ENCODE measurements at places on chromosomes 16 and 17.

- no peak for DNase-seq
These were observed 9.2 kb downstream of the SLC38A10 start for GRCh38 chr17:81285894-81286293.

GRCh38 chr16:73152386-73153125 lies 104.6 kb upstream of the ZFHX3 start:
- no peak for DNase-seq

- no peak for DNase-seq
These were observed 114.7 kb downstream of the BCAS3 start for GRCh38 chr17:60792250-60792898.

GRCh38 chr16:75305364-75306098 lies 54.1 kb upstream of the BCAR1 start:
- DNase-seq, result peak; percentile 100

DNA sequence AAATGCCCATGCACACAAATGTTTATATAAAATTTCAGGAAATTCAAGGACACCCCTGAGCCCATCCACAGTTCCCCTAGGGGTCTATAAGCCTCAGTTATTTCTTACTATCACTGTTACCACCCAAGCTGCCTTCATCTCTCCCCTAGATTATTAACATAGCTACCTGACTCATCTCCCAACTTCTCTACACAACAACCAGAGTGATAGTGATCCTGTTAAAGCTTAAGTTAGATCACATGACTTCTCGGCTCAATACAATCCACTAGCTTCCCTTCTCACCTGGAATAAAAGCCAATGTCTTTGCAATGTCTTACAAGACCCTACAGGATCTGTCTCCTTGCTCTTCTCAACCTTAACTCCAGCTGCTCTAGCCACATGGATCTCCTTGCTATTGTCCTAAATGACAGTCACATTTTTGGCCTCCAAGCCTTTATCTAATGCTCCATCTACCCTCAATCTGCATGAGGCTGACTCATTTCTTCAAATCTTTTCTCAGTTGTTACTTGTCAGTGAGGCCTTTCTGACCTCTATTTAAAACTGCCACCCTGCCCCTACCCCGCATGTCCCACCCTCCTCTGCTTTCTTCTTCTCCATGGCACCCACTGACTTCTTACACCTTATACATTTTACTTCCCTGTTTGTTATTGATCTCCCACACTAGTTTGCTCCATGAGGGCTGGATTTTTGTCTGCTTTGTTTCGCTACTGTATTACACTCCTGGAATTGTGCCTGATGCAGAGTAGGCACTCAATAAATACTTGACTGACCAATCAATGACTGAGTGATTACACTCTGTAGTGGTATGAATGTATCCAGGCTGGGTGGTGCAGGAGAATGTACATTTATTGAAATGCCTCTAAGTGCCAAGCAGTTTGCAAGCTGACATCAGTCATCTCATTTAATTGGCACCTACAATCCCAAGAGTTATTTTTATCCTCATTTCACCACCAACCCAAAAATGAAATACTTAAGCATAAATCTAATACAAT lies 5.2 kb upstream of the LIG3 start:
- DNase-seq, result peak; percentile 8

DNA sequence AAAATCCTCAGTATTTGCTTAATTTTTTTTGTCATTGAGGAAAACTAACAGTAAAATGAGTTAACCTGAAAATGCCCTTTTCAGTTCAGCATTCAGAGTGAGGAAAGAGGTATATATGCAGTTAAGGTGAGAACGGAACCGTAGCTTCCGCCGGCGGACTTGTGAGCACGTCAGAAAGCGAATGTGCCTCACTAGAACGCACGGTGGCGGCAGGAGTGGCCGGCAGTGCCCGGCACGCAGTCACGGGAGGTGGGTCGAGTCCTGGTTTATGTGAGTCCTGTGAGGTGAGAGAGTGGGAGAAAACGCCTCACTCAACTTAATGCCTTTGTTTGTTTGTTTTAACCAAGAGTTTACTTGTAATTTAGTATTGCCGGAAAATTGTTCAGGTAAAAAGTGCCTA lies 6.1 kb downstream of the SEC14L1 start:
- no peak for DNase-seq

GRCh38 chr16:29649588-29650494 lies 13.2 kb upstream of the SPN start:
- DNase-seq, result no peak

- no peak for DNase-seq
These were observed 53.1 kb upstream of the BCO1 start for GRCh38 chr16:81185416-81185815.

DNA sequence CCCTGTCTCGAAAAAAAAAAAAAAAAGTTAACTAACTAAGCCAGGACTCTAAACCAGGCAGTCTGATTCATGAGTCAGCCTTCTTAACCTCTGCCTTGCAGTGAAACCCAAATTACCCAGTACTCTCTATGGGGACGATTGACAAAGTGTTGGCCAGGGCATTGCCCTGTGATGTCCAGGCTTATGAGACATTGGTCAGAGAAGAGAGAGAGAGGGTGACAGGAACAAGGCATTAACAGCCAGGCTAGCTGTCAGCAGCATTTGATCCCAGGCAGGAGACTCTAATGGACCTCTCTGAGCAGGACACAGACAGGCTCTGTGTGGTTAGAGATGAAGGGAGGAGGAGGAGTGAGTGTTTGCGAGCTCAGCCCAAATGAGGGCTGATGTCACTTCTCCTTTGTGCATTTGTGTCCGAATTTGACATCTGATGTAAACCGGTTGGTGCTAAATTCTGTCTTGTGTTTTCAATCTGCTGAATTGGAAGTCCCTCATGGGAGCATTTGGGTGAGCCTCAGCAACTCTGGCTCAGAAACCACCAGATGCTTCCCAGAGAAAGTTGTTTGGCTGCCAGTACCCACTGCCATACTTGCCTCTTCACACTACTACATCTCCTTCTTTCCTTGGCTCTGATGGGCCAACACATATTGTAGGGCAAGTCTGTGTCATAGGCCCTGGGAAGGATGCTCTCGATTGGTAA lies 4.3 kb upstream of the MYL4 start:
- peak; percentile 42 for DNase-seq

GRCh38 chr16:86303787-86304678 lies 206.3 kb upstream of the FOXF1 start:
- no peak for DNase-seq

- peak; percentile 51 for DNase-seq
These were observed 32.4 kb downstream of the XPO6 start for GRCh38 chr16:28179354-28179753.

DNA sequence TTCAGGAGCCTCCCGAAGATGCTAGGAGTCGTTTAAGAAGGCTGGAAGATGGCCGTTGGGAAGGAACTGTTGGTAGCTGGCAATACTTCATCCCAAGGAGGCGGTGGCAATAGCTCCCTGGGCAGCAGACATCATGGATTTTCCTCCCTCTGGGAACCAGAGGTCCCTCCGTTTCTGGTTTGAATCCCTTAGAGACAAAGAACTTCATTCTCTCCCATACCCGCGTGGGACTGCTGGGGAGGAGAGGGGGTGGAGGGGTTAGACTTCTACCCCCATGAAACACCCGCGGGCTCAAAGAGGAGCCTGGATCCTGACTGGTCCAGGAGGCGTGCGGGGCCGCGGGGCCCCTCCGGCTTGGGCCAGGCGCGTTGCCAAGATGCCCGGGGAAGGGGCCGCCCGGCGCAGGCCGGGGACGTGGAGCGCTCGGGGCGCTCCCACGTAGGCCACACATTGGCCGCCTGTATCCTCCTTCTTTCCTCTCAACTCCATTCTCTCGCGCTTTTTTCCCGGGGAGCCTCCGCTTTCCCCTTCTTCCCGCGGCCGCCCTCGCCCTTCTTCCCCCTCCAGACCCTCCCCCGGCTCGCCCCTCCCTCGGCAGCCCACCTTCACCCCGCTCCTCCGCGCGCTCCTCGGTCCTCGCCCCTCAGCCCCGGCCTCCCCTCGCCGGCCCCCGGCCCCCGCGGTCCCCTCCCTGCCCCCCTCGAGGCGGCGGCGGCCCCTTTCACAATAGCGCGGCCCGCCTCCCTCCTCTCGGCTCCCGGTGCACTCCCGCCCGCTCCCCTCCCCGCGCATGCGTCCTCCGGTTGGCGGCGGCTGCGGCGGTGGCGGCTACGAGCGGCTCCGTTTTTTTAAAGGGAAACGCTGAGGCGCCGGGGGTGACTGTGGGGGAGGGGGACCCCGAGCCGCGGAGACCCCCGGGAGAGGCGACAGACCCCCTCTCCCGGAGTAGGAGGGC lies at the start of gene MSL1:
TSS of gene MSL1 (plus strand) at position 791 of the 955 bp plus-strand sequence. CDS start 642 bp downstream, outside the sequence.
- DNase-seq, result peak; percentile 83

- peak; percentile 81 for DNase-seq
These were observed 12.3 kb upstream of the MYCBPAP start for GRCh38 chr17:50495918-50496317.

DNA sequence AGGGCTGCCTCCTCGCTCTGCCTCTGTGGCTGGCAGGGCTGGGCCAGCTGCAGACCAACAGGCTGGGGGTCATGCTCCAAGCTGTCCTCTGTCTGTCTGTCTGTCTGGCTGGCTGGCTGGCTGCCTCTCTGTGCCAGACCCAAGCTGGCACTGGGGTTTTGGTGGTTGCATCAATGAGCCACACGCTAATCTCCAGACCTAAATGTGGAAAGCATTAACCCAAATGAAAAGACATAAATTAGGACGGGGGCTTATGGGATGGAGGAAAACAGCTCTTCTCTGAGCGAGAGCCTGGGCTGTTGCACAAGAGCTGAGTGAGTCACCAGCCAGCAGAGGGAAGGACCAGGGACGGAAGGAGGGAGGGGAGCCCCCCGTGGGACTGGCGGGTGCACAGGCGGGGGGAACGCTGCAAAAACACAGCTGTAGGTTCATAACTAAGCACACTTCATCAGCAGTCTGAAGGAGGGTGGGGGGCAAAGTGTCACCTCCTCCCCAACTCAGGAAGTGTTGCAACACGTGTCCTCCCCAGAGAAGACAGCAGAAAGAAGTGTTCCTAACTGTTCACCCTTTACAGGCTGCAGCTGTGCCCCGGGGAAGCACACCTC lies 83.4 kb downstream of the GAS7 start:
- DNase-seq, result peak; percentile 65

GRCh38 chr17:36921095-36921851 lies 16.0 kb upstream of the LHX1 start:
- DNase-seq, result peak; percentile 83

DNA sequence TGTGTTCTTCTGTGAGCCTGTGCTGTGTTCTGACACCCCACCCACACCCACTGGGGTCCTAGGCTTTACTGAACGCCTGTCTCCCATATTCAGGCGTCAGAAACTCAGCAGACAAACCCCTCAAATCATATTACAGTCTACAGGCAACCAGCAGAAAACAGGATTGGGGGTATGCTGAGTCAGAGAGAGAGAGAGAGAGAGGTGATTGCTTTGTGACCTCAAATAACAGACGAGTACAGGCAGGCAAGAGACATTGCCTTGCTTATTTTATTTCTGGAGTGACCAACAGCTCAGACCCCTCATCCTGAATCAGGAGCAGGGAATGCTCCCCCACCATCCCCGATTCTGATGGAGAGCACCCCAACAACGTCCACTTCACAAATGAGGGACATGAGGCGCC lies 473.9 kb downstream of the PMP22 start:
- DNase-seq, result no peak

GRCh38 chr17:56314984-56315602 lies 161.8 kb downstream of the ANKFN1 start:
- DNase-seq, result no peak

GRCh38 chr17:39776252-39776651 lies 38.5 kb downstream of the GRB7 start:
- DNase-seq, result no peak

DNA sequence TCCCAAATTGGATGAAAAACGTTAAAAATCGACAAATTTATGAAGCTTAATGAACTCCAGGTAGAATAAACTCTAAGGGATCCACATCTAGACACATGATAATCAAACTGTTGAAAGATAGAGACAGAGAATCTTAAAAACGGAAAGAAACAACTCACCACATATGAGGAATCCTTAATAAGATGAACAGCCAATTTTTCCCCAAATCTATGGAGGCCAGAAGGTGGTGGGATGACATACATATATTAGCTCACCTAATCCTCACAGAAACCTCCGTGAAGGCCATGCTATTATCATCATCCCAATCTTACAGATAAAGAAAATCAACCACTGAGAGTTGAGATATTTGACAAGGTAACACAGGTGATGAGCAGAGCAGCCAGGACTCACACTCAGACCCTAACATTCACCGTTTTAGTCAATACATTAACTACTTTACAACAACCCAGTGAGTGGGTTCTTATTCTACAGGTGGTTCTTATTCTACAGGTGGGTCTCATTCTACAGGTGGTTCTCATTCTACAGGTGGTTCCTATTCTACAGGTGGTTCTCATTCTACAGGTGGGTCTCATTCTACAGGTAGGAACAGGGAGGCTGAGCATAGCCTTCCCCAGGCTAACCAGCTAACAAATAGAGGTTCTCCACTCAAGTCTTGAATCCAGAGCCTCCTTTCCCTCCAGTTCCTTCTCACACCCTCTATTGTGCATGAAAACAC lies 4.8 kb downstream of the CACNG1 start:
- no peak for DNase-seq

DNA sequence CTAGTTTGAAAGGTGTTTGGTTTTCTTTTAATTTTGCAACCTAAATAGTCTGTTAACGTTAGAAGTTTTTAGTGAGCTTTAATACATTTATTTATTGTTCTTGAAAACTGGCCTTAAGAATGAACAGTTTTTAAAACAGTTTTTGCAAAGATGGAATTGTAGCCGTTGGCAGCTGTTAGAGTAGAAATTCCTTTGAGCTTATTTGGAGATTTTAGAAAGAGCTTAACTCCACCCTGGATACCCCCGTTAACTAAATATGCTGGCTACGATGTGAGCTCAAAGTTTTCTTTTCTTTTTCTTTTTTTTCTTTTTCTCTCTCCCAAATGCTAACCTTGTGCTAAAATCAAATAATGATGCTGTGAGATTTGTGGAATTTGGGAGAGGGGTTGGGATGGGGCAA lies 75.2 kb downstream of the COX10 start:
- DNase-seq, result no peak

DNA sequence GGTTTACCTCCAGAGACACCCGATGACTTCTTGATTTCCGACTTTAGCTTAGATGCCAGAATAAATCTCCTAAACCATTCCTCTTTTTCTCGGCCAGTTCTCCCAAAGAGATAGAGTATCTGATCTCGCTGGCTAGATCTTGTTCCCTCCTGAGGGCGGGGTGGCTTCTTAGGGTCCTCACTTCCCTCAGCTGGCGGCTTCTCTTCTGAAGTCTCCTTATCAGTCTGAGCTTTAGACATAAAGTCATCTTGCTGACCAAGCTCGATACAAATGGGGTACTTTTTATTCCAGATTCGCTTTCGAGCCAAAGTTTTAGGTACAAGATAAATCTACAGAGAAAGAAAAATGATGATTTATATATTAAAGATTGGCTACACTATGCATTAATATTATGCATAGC lies 63.6 kb upstream of the ERN1 start:
- DNase-seq, result no peak

All from ELR (cell line).